ENCODE measurements at places on chromosomes 3 and 15.

GRCh38 chr15:28114114-28114455, 15.0 kb upstream of the OCA2 start:
- DNase-seq, result no peak

- peak; percentile 57 for DNase-seq
These were observed 19.8 kb downstream of the CYP19A1 start for GRCh38 chr15:51318382-51319150.

DNA sequence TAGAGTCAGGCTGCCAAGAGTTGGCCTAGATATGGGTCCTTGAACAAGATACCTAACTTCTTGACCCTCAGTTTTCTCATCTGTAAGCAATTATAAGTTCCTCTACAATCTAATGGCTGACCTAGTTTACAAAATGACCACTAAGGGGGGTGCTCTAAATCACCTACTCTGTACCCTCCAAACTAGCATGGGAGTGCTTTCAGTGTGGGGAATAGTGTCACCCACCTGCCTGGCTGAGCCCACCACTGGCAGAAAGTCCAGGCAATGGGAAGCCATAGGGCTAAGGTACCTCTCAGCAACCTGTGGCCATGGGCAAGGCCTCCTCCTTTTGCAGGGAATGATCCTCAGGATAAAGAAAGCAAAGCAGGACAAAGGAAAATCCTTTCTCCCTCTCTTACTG, 58.9 kb downstream of the COL6A5 start:
- DNase-seq, result no peak

GRCh38 chr3:188299068-188299467, 145.1 kb downstream of the LPP start:
- no peak for DNase-seq

DNA sequence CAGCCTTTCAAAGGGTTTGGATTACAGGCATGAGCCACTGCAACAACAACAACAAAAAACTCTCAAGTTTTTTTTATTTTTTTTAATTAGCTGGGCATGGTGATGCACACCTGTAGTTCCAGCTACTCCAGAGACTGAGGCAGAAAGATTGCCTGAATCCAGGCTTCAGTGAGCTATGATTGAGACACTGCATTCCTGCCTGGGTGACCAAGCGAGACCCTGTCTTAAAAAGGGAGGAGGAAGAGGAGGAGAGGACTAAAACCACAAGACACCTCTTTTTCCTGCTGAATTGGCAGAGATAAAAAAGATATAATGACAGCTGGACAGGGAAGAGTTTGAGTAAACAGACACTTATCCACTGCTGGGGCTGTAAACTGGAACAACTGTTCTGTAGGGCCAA, 22.7 kb upstream of the CHRNB4 start:
- no peak for DNase-seq

- DNase-seq, result peak; percentile 0
These were observed 272.1 kb downstream of the SI start for GRCh38 chr3:164806188-164806587.

- no peak for DNase-seq
These were observed 64.0 kb downstream of the P3H2 start for GRCh38 chr3:190056742-190057141.
